ENCODE measurements at places on chromosomes 5 and 9.

GRCh38 chr5:111942661-111943401 is 185.8 kb upstream of the NREP start:
- DNase-seq = peak; percentile 32

DNA sequence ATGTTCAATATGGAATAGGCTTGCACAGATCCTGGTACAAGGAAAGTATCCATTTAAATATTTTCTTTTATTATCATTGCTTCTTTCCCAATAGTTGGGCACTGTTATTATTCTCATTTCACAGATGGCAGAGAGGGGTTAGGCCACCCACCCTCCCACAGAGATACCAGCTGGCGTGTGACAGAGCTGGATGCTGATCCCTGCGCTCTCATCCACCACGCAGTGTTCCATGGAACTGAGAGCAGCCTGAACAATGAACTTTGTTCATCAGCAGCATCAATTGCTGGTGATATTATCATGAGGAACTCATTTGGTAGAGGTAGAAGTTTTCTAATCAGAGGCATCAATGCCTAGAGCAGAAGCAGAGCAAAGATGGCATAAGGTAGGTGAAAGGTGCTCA is 227.9 kb downstream of the ESM1 start:
- DNase-seq = no peak

DNA sequence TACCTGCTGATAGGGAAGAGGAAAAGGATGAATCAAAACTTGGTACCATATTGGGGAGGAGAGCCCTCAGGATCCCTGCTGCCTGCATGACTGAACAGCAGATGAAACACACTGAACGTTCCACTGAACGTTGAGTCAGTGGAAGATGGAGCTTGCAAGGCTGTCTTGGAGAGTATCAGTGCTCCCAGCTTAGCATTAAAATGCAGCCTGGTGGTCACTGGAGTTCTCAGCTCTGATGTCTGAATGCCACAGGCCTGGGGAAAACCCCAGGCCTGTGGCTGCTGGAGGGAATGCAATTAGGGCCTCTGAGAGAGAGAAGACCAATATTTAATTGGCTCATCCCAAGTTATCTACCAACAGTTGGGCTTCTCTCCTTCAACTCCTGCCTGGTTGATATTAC is 54.5 kb downstream of the PDE4D start:
- peak; percentile 53 for DNase-seq

DNA sequence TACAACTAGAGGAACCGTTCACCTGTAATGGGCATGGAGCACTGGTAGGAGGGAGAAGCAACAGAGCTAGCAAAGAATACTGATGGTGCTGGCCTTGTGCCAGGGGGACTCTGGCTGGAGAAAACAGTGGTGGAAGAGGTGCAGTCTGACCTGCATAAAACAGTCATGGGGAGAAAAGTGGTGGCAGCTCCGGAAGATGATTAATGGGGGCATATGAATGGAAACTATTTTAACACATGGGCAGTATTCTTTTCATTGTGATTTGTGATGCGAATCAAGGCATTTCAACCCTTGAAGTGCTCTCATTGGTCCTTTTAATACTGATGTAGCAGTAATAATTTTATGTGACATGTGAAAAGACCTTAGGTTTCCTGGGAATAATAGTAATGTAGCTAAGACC is 219.6 kb downstream of the ADAMTS6 start:
- DNase-seq = peak; percentile 50

DNA sequence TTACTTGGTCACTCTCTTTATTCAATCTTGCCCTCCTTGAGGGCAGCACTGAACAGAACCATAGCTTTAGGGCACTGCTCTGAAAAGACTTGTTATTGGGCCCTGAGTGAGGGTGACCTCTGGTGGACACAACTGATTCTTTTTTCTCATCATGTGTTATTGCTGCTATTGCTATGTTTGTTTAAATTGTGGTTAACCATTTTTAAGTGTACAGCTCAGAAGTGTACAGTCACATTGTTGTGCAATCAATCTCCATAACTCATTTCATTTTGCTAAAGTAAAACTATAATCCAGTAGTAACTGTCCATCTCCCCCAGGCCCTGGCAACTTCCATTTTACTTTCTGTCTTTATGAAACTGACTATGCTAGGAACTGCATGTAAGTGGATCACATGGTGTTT is 351.1 kb upstream of the RIOK2 start:
- DNase-seq = peak; percentile 75

- no peak for DNase-seq
Measured at GRCh38 chr9:126989847-126990842, 75.6 kb downstream of the RALGPS1 start.

DNA sequence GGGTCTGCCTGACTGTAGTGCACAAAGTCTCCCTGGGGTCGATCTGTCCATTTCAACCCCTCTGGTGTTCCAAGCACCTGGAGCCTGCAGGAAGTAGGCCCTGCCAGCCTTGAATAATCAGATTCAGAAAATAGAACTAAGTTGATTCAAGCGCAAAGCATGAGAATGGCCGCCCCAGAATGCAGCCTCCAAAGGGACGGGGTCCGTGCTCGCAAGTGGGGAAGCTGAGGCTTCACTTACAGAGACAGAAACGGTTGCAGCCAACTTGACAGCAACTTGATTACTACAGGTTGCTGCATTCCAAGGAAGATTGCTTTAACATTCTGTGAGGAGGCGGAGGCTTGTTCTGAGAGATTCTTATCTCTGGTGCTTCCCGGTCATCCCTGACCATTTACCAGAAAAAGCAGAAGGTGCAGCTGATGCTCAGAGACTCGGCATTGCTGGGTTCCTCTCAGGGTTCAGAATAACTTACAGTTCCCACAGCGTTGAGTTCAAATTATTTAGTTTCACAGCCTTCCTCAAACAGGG is 14.9 kb upstream of the LRRC14B start:
- no peak for DNase-seq

DNA sequence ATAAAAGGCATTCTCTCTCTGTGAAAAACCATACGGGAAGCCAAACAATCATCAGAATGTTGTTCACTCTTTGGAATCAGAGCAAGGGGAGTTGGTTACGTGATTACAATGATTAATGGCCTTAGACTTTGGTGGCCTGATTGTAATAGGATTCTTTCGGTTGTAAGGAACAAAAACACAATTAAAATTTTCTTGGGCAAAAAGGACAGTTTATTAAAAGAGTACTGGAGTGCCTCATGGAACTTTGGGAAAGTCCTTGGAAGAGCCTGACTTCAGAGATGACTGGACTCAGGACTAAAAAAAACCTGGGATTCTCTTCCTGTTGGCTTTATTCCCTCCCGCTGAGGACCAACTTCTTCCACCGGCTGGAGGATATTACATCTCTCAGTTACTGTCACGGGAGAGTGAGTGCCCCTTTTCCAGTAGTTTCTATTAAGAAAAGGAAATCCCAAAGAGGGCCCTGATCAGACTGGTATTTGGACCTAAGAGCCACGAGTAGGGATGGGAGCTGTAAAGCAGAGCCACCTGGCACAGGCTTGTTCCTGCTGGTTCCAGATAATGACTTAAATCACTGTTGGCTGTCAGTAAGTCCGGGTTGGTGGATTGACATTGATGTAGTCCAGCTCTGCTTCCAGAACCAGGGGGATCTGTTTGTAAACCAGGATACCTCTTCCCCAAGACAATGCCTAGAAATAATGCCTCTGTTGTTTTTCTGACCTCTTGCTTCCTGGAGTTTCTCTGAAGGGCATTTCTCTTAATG is 53.9 kb downstream of the CFAP95 start:
- peak; percentile 60 for DNase-seq

GRCh38 chr5:109803854-109804253 is 114.1 kb downstream of the MAN2A1 start:
- DNase-seq = no peak

- no peak for DNase-seq
Measured at GRCh38 chr9:14584571-14584970, 108.7 kb downstream of the ZDHHC21 start.

GRCh38 chr5:158801268-158801667 is 298.4 kb downstream of the EBF1 start:
- no peak for DNase-seq

GRCh38 chr9:138085568-138085967 is 208.0 kb downstream of the CACNA1B start:
- DNase-seq = no peak

DNA sequence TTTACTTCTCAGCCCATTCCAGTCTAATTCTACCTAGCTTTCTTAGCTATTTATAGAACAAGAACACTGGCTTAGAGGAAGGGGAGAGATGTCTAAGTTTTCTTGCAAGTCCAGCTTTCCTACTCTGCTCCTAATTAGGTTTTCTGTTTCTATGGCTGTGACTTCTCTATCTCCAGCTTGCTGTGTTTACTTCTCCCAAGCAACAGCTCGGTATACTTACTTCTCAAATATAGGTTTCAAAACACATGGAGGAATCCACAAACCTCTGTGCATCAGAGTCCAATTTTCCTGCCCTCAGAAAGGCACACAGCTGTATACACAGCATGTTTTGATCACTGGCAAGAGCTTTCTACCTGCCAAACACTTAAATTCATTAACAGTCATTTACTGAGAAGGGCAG is 17.4 kb upstream of the HMGCR start:
- DNase-seq = no peak

DNA sequence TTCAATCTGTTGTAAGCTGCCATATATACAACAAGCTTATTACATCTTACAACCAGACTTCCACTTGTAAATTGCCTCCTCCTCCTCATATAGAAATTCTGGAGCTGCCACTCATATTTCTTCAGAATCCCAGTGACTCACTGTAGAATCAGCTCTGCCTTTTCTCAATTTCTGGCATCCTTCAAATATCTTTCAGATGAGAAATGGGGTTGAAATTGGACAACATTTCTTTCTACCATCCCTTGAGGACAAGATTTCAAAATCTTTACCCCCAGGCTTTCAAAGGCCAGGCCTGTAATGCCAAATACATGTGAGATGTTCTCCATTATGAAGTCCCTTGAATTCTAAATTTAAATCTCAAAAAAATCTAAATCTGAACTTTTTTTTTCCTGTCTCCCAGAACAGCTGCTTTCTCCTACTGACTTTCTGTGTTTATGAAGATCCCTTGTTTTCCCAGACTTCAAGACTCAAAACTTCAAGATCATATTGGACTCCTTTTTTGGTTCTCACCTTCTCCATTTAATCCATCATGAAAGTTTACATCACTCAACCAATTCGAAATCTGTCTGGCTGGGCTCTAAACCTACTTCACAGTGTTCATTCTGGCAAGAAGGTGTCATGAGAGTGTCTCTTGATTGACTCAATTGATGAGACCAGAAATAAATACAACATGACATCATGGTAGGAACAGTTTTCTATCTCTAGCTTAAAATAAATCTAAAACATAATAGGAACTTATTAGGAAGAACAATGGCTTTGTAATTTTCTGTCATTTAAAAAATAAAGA is 109.8 kb downstream of the HMHB1 start:
- DNase-seq = peak; percentile 86

GRCh38 chr5:14816999-14817761 is 54.4 kb downstream of the ANKH start:
- DNase-seq = peak; percentile 94

DNA sequence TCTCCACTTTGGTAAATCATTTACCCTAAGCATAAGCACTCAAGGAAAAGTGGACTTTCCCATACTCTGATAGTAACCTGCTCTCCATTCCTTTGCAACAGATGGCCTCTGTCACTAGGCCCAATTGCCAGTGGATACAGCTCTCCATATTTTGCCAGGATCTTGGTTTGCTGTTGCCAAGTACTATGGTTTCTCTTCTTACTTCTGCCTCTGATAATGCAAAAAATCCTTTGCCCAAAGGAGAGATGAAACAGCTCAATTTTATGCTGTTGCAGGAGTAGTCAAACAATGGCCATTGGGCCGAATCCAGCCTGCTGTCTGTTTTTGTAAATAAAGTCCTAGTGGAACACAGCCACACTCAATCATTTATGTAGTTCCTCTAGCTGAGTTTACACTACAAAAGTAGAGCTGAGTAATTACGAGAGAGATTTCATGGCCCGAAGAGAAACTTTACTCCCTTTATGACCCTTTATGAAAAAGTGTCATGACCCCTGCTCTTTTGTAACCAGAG is 92.5 kb downstream of the HTR4 start:
- no peak for DNase-seq

Measured in M059J (cell line).